ENCODE measurements at places on chromosomes 2 and 18.

DNA sequence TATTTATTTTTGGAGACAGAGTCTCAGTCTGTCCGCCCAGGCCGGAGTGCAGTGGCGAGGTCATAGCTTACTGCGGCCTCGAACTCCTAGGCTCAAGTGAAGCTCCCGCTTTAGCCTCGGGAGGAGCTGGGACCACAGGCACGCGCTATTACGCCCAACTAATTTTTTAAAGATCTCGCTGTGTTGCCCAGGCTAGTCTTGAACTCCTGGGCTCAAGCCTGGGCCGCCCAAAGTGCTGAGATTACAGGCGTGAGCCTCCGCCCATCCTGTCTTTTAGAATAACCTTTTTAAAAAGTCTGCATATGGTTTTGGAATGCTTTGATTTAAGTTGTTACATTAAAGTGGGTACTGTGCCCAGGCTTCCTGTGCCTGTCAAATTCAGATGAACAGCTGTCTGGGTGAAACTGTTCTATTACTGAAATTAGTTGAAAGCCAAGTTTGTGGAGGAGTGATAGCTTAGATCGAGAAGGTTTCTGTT is 944 bp downstream of the RAB3GAP1 start:
- no peak for DNase-seq

DNA sequence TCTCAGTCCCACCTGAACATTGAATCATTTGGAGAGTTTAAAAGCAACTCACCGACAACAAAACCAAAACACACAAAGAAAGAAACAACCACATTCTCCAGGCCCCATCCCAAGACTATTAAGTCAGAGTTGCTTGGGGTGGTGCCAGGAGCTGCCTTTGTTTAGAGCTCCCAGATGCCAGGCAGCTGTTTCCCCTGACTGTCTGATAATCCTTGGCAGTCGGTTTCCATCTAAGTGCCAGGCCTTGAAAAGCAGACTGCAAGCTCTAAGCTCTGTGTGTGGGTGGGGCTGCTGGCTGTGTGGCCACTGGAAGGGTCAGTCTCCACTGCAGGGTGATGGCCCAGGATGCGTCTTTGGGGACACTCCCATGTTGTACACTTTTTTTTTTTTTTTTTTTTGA is 255.3 kb upstream of the AGAP1 start:
- DNase-seq = peak; percentile 34

GRCh38 chr2:218999021-218999880 is 6.0 kb upstream of the CRYBA2 start:
- DNase-seq = no peak

GRCh38 chr2:239773228-239774141 is 251.7 kb downstream of the NDUFA10 start:
- DNase-seq = no peak

- no peak for DNase-seq
Measured at GRCh38 chr18:79682894-79683625, 3.5 kb downstream of the CTDP1 start.

DNA sequence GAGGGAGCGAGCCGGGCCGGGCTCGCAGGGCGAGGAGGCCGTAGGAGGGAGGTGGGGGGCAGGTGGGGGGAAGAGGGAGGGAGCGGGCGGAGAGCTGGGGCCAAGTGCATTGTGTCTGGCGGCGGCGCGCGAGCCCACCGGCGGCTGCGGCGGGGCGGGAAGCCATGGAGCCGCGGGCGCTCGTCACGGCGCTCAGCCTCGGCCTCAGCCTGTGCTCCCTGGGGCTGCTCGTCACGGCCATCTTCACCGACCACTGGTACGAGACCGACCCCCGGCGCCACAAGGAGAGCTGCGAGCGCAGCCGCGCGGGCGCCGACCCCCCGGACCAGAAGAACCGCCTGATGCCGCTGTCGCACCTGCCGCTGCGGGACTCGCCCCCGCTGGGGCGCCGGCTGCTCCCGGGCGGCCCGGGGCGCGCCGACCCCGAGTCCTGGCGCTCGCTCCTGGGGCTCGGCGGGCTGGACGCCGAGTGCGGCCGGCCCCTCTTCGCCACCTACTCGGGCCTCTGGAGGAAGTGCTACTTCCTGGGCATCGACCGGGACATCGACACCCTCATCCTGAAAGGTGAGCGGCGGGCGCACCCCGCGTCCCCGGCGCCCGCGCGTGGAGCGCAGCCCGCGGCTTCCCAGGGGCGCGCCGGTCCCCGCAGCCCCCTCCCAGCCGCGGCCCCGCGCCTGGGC is at the start of gene TMEM178A:
TMEM178A (plus strand) TSS at position 107 of the 680 bp plus-strand sequence; CDS start at position 165, 58 bp downstream.
- DNase-seq = no peak

DNA sequence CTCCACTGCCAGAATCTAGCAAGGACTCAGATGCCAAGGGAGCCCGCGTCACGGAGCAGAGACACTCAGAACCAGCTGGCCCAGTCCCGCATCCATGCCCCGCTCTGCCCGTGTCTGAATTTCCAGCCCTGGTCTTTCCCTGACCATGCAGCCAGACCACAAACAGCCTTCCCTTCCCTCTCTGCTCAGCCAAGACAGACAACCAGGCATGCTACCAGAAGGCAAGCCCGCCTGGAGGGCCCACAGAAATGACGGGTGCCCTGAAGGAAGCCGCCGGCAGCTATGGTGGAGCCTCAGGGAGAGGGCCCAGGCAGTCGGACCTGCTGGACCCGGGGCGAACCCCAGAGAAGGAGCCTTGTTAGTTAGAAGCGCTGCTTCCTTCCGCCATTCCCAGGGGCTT is 45.1 kb upstream of the MAL start:
- DNase-seq = no peak

- DNase-seq = no peak
Measured at GRCh38 chr2:231716666-231717280, 8.4 kb downstream of the PTMA start.

GRCh38 chr18:75200071-75200470 is 8.9 kb downstream of the PTGR3 start:
- no peak for DNase-seq
